ENCODE measurements at places on chromosomes 5 and 9. TPM values are rescaled to one million over a fixed set of nuclear protein-coding genes. Genes with fewer than 3 reads are reported as not detected.

The SARDH gene
- total RNA-seq: 2.7 TPM

The RASEF gene
- 61.9 TPM for total RNA-seq

The ACOT12 gene
- total RNA-seq: not detected

The TLR4 gene
- total RNA-seq: 4.3 TPM

The INIP gene
- total RNA-seq: 9.2 TPM

The CHSY3 gene
- not detected for total RNA-seq

The ADAMTS13 gene
- total RNA-seq: 0.39 TPM

The FAM169A gene
- total RNA-seq: 0.23 TPM

The YIPF5 gene
- total RNA-seq: 13.7 TPM

The MAP1B gene
- total RNA-seq: not detected
